T-cell (primary cell): ENCODE measurements at places on chromosomes 12 and 14.
A peak's percentile ranks its signal among the peaks of the same experiment; 100 is the strongest.

GRCh38 chr14:92397953-92398564 is 75.1 kb downstream of the SLC24A4 start:
- no peak for DNase-seq

- DNase-seq = no peak
These were observed 86.9 kb downstream of the BCAT1 start for GRCh38 chr12:24861766-24862540.

- DNase-seq = no peak
These were observed 11.6 kb upstream of the PTPRB start for GRCh38 chr12:70648831-70649230.

DNA sequence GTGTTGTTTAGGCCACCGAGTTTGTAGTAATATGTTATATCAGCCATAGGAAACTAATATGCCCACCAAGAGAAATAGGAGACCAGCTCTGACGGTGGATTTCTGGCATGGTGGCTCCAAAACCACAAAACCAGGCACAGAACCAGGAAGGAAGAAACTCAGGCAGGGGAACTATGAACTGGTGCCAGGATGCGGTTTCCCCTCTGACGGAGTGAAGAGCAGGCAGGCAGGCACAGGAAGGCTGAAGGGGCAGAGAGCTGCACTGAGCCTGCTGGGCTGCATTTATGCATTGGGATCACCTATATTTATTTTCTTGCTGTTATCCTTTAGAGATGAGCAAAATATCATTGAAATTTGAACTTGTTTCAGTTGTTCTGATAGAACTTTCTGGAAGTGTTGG is 479.4 kb downstream of the VRK1 start:
- peak; percentile 4 for DNase-seq

DNA sequence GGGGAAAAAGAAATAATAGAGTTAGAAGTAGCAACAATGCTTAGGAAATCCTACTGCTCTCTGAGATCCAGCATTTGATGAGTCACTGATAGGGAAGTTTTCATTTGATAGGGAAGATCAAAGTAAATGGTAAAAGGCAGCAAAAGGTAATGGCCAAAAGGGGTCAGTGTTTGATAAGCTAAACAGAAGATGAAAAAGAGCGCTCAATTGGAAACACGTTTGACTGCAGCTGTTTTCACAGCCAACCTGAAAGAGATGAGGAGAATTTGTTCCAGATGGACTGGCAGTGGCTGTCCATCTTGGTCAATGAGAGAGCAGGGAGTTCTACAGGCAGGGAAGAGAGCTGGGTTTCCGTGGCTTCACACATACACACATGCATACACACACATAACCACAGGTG is 264.2 kb downstream of the TMEM132C start:
- no peak for DNase-seq

- DNase-seq = no peak
These were observed 42.2 kb downstream of the TPCN1 start for GRCh38 chr12:113263431-113263963.

DNA sequence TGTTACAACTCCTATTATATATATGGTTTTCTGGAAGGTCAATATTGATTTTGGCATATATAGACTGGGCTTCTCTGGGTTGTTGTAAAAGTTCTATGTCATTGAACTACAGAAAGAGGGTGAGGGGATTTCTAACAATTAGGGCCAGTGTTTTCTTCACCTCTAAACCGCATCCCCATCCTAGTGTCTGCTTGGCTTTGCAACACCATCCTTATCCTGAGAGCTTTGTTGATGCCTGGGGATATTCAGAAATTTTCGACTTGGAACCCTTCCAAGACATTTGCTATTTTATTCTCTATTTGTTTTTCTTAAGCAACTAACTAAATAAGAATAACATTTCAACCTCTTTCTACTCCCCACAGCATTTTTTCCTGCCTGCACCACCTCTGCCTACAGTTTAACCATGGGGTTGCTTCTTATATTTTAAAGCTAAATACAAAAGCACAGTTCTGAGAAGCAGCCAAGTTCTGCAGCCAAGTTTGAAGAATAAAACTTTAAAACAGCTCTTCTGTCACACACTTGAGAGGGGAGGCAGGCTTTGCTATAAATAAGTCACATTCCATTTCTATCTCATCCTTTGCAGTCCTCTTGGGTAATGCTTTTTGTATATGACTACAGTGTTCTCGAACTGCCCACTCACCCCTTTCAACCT is 53.4 kb downstream of the RGS6 start:
- DNase-seq = no peak

GRCh38 chr14:67187826-67188225 is 1.4 kb upstream of the GARIN2 start:
- no peak for DNase-seq

GRCh38 chr12:56521209-56521589 is 421 bp upstream of the RBMS2 start:
- no peak for DNase-seq

- no peak for DNase-seq
These were observed 62.6 kb upstream of the SSTR1 start for GRCh38 chr14:38145142-38145541.

DNA sequence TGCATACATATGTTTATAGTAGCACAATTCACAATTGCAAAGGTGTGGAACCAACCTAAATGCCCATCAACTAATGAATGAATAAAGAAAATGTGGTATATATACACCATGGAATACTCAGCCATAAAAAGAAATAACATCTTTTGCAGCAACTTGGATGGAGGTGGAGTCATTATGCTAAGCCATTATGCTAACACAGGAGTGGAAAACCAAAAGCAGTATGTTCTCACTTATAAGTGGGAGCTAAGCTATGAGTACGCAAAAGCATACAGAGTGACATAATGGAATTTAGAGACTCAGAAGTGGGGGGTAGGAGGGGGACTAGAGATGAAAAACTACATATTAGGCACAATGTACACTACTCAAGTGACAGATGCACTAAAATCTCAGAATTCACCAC is 16.2 kb upstream of the SPTSSA start:
- DNase-seq = no peak

DNA sequence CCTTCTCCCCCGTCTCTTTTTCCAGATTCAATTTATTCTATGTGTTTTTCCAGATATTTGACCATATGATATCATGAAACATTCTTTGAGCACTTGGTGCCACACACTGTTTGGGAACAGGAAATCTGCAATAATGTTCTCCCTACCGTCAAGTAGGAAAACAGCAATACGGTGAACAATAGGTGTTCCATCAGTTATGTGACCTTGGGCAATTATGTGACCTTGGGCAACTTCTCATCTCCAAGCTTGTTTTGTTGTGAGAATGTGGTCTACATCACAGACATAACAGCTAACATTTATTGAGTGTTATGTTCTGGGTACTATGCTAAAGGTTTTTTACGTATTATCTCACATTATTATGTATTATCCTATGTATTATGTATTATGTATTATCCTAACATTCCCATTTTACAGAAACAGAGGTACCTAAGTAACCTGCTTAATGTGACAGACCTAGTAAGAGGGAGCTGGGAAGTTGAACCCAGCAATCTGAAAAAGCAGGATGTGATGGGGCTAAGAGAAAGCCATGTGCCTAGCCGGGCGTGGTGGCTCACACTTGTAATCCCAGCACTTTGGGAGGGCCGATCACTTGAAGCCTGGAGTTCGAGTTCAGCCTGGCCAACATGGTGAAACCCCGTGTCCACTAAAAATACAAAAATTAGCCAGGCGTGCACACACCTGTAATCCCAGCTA is 1.2 kb upstream of the NEK9 start:
- no peak for DNase-seq

DNA sequence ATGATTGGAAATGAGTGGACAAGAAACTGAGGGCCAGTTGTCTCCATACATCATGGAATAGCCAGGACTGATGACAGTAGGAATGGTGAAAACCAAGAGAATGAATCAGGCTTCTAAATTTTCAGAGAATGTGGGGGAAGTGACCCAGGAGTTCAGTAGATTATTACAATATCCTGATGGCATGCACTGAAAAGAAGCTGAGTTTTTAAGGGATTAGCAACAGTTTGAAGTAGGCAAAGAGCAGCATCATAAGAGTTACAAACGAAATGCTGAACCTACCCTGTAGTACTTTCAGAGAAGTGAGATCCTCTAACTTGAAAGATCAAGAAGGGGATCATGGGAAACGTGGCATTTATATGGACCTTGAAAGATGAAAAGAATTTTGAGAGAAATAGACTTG is 13.2 kb downstream of the SLC2A14 start:
- no peak for DNase-seq

GRCh38 chr14:104585966-104586697 is 6.6 kb downstream of the C14orf180 start:
- no peak for DNase-seq

DNA sequence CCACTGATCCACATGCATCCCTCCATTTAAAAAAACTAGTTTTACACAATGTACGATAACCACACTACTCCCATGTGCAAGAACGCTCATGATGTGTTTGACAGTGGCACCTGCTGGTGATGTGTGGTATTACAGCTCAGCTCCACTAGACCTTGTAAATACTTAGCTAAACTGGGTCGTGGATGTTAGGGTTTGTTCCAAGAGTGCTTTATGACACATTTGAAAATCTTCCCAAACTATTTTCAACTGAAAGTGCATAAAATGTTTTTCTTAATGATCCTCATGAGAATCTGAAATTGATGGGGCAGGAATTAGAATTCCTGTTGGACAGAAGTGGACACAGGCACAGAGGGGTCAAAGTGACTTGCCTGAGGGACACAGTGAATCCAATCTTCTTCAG is 99.2 kb downstream of the SCARB1 start:
- DNase-seq = no peak

- no peak for DNase-seq
These were observed 124.0 kb downstream of the DYRK2 start for GRCh38 chr12:67772267-67773169.

DNA sequence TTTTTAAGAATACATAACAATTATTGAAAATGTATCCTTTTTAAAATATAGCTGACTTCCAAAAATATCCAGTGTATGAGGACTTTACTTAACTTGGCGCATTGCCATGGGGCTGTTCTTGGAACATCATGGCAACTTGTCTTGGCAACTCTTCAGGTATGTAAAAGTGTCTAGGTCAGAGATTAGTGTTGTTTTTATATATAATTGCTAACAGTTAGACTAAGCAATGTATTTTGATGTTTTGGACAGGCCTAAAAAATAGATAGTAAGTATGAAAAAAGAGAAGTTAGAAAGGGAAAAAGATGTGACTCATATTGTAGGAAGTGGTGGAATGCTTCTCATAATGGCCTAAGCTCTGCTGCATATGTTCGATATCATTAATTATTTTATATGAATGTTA is 70.9 kb downstream of the MON2 start:
- DNase-seq = no peak

DNA sequence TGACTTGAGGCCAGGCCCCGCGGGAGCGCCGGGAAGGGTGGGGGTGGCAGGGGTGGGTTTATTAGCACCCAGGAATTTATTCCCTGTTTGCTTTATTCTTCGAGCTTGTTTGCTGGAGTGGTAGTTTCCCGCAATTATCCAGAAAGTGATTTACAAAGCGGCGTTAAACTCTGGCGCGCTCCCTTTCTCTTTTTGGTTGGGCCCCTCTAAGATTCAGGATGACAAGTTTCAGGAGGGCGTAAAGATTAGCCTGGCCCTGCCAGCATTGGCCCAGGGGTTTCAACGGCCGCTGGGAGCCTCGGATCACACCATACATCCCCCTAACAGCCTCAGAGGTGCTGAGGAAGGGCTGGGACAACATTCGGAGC is 444 bp upstream of the NKX2-8 start:
- DNase-seq = no peak

DNA sequence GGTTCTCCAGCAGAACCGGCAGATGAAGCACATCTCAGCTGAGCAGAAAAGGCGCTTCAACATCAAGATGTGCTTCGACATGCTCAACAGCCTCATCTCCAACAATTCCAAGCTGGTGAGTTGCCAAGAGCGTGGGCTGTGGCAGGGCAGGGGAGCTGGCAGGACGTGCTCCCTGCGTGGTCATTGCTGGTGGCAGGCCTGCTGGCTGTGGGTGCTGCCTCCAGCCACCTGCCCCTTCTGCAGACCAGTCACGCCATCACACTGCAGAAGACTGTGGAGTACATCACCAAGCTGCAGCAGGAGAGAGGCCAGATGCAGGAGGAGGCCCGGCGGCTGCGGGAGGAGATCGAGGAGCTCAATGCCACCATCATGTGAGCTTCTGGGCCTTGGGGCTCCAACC is 35.8 kb downstream of the IL31 start:
- no peak for DNase-seq

DNA sequence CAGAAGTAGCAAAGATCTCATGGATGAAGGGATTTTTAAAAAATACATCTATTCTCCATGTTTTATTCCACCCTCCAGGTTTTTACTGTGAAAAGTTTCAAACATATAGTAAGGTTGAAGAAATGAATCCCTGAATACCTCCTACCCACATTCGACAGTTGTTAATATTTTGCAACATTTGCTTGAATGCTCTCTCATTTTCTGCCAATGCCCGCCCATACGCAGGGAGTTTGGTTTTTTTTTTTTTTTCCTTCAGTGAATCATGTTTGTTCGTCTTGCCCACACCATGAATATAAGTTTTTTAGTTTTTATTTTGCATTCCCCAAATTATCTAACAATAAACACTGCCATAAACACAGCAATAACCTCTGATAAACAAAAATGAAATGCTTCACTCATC is 82.9 kb downstream of the MAP1LC3B2 start:
- DNase-seq = no peak

GRCh38 chr14:77120771-77121743 is 20.5 kb downstream of the ZDHHC22 start:
- DNase-seq = peak; percentile 30

- DNase-seq = no peak
These were observed 7.6 kb upstream of the ORAI1 start for GRCh38 chr12:121618659-121619233.

DNA sequence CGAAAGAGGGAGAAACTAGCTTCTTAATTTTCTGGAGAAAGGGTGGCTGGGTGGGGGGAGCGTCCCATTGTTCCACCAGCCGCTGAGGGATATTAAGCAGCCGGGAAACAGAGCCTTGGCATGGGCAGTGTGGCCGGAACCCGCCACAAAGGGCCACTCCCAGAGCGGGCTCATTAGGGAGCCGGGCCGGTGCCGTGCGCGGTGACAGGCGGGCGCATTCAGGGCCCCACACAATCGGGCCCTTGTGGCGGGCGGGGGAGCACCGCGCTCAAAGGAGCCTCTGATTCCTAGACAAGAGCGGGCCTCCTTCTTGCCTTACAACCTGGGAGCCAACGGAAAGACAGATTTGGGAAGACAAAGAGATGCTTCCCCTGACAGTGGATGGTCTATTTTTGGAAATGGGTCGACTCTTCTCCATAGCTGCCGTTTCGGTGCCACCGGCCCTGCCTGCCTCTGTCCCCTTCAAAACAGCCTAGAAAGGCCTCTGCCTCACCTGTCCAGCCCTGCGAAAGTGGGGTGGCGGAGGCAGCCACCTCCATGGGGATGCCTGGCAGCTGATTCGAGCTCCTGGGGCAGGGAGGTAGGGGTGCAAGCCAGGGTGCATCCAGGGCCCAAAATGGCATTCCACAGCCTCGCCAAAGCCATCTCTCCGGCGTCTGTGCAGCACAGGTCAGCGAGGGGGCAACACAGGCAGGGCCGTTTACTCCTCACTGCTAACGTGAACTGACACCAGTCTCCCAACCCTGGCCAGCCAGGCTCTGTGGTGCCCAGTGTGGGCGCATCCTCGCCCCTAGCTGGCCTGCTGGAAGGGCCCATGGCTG is 10.9 kb downstream of the CCDC85C start:
- DNase-seq = no peak
